ENCODE measurements at places on chromosomes 1 and 21.
A peak's percentile ranks its signal among the peaks of the same experiment; 100 is the strongest.

DNA sequence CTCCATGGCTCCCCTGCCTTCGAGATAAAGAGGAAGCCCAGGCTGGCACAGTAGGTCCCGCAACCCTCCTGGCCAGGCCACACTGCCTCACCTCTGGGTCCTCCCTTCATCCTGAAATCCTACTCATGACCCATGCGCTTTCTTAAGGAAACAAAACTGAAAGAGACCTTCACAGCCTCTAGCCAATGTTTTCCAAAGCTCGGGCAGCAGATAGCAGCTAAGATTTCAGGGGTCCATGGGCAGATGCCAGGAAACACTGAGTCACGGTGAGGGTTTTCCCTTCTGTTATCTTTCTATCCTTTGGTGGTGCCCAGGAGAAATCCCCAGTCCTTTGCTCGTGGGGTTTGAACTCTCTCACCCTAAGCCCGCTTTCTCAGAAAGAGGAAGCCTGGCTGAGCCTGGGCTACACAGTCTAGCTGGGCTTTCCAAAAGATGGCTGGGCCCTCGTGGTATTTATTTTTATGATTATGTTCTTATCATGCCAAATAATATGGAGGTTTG, 26.6 kb downstream of the TTC39A start:
- DNase-seq, result peak; percentile 93

DNA sequence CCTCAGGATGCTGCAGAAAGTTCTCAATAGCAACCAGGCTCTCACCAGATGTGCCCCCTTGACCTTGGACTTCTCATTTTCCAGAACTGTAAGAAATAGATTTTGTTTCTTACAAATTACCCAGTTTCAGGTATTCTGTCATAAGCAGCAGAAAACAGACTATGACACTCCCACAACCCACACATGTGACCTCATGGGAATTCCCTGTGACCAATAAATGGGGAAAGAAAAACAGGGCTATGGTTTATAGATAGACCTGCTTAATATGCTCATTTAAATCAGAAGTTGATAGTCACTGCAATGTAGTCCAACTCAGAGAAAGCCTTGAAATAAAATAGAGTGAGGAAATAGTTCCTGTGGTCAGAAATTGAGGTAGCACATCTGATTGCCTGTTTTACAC, 380.9 kb upstream of the PTBP2 start:
- DNase-seq, result peak; percentile 61

DNA sequence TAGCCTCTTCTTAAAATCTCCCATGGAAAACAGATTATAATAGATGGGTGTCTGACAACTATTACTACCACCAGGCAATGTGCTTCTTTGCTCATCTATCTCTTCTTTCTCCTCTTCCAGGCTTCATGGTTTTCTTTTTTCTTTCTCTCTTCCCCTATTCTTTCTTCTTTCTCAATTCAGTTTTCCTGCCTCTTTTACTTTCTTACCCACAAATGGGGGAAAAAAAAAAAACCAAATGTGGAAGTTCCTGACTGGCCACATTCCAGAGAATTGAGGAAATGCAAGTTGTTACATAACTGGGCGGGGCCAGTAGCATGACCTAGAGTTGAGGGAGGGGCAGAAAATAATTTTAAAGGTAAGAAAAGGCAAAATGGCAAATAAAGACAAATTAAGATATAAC, 10.9 kb upstream of the SMG7 start:
- peak; percentile 91 for DNase-seq

DNA sequence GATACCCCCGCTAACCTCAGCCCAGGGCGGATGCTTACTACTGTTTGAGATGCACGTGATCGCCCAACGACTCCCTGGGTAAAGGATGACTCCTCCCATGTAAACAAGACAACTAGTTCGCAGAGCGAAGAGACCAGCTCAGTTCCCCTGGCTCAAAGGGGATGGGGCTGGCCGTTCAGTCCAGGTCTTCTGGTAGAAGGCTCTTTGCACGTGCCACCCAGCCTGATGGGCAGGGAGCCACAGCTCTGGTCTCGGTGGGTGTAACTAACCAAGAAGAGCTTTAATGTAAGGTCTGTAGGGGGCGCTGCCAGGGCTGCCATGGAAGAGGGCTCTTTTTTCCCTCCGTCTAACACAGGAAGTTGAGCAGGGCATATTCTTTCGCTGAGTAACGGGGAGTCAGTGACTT, 49.4 kb upstream of the PARP1 start:
- DNase-seq, result peak; percentile 32

DNA sequence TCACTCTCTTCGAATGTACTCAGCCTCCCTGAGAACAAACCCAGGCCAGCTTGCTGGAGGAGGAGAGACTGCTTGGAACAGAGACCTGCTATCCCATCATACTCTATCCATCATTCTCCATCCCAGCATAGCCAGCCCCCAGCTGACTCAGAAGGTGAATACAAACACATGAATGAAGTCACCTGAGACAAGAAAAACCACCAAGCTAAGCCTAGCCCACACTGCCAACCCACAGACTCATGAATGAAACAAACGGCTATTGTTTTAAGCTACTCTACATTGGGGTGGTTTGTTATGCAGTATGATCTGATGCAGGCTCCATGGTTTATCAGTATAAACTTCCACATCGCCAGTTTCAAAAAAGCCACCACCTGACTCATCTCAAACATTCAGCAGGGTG, 395.6 kb downstream of the SETD4 start:
- DNase-seq, result no peak

DNA sequence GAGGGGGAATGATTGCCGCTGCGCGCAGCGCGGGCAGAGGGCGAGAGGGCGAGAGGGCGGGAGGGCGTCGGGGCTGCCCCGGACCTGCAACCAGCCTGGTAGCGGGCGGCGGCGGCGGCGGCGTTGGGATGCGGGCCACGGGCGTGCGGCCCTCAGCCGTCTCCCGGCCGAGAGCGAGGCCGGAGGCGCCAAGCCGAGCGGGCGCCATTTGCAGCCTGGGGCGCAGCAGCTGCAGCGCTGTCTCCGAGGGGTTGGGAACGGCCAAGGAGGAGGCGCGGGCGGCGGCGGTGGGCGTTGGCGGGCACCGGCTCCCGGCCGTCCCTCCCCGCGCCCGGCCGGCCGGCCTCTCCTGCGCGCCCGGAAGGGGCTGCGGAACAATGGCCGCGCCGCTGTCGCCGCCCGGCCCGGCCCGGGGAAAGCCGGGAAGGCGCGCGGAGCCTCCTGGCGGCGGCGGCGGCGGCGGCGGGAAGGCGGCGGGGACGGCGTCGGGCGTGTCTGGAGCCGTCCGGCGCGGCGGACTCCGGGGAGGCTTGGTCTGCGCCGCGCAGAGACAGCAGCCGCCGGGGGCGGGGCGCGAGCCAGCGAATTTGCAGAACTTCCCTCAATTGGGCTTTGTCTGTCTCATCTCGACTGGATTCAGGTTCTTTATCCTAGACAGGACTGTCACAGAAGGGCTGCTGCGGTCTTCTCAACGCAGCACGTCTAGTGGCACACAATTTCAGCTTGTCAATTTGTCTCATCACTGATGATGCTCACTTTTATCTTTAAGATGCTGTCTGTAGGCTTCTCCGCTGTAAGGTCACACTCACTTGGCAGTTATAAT, 35.7 kb downstream of the ZBTB8B start:
- peak; percentile 87 for DNase-seq

GRCh38 chr1:66774438-66774837, 22.2 kb downstream of the DYNLT5 start:
- DNase-seq, result no peak

- no peak for DNase-seq
These were observed 566.8 kb upstream of the USP24 start for GRCh38 chr1:55781944-55782482.

Measured in suppressor macrophage treated with lipopolysaccharide for 1 hour (primary cell).